Stimulated activated CD4-positive, alpha-beta T cell treated with anti-CD3 and anti-CD28 coated beads, Interleukin-12 subunit alpha, Interleukin-12 subunit beta, amount 100 ng/mL, for 24 hours (primary cell): ENCODE measurements at places on chromosomes 5 and 9.
A peak's percentile ranks its signal among the peaks of the same experiment; 100 is the strongest.

DNA sequence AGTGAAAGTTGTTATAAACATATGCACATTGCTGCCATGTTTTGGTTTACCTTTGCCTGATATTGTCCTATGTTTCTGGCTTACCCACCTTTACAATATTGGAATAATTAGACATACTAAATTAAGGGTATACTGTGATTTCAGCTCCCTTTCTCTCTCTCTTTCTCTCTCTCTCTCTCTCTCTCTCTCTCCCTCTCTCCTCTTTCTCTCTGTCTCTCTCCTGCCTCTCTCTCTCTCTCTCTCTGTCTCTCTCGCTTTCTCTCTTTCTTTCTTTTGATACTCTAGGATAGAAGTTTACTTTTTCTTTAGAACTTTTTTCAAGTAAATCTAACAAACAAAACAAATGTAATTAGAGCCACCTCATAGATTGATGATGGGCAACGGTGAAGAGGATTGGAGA, 239.6 kb downstream of the TMEM161B start:
- no peak for DNase-seq

DNA sequence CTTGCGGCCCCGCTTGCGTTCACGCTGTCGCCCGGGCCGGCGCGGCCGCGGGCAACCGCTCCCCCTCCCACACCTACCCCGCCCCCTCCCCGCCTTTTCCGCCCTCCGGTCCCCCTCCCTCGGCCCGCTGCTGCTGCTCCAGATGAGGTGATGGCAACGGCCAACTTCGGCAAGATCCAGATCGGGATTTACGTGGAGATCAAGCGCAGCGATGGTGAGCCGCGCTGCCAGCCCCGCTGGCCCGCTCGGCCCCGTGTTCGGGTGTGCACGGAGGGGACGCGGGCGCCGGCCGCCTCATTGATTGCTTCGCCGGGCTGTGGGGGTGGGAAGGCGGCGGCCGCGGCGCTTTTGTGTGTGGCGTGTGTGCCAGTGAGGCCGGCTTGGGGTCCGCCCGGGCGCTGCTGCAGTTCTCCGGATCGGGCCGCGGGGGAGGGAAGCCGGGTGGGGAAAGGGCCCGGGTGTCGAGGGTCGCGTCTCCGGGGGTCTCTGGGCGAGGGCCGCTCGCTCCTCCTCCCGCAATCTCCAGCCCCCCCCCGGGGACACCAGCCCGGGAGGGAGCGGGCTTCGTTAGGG, 403 bp downstream of the KIF2A start:
- peak; percentile 35 for DNase-seq

DNA sequence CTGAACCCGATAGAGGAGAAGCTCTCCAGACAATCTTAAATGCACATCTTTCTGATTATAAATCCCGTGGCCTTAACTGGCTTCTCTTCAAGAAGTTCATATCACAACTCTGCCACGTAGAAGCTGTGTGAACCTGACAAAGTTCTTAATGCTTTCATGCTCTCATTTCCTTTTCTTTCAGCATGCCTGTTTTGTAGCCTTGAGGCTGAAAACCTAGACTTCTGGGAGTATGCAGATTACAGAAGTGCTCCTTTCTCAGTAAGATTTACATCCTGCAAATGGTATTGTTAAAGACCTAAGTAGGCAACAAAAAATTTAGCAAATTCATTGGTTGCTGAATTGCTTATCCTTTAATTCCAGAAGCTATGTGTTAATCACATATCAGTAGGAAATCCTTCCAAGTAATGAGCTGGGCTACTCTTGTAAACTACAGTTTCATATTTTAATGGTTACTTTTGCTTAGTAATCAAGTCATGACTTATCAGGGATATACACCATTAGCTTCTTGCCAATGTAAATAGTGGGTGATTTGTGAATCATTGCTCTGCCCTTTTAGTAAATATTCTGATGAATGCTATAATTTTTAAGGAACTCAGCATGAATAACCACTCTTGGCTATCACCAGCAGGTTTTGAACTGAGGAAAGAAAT, 334.7 kb downstream of the FBXL7 start:
- DNase-seq = no peak

GRCh38 chr5:142175461-142176142, 67.0 kb downstream of the NDFIP1 start:
- DNase-seq = no peak

- DNase-seq = no peak
Observed at GRCh38 chr5:141846031-141846430, 32.2 kb downstream of the PCDH1 start.

DNA sequence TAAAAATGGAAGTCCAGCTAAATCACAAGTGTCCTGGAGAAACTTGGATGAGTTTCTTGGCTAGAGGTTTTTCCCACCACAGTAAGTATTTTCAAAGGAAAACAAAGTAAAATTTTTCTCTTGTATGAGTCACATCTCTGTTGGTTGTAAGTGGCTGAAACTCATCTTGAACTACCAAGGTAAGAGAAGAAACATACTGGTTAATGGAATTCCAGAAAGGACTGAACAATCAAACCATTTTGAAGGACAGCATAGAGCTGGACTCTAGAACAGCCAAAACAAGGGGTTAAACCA, 102.8 kb upstream of the CDKN2B start:
- no peak for DNase-seq

GRCh38 chr9:98255061-98255577, 330 bp downstream of the TBC1D2 start:
- DNase-seq = no peak

DNA sequence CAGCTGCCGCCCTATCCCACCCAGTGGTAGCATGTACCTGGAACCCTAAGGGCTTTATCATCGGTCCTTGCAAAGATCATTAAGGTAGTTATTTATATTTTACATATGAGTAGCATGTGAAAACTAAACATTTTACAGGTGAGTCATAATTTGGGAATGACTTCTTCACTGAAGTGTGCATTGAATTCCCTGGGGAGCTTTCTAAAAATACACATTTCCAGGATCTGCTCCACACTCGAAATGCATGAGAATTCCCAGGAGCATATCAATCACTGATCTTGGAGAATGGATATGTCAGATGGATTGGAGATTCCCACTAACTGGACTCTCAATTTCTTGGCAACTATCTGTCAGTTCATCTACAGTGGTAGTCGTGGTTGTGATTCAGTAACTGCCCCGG, 717.5 kb downstream of the IRX1 start:
- DNase-seq = no peak

GRCh38 chr5:177444106-177445051, 2.2 kb upstream of the PRR7 start:
- DNase-seq = no peak

- DNase-seq = no peak
Observed at GRCh38 chr5:69134126-69134525, 32.8 kb upstream of the CCNB1 start.

- DNase-seq = no peak
Observed at GRCh38 chr5:107951309-107951708, 280.6 kb upstream of the EFNA5 start.

- no peak for DNase-seq
Observed at GRCh38 chr5:7667216-7667767, 183.6 kb downstream of the CFAP90 start.

DNA sequence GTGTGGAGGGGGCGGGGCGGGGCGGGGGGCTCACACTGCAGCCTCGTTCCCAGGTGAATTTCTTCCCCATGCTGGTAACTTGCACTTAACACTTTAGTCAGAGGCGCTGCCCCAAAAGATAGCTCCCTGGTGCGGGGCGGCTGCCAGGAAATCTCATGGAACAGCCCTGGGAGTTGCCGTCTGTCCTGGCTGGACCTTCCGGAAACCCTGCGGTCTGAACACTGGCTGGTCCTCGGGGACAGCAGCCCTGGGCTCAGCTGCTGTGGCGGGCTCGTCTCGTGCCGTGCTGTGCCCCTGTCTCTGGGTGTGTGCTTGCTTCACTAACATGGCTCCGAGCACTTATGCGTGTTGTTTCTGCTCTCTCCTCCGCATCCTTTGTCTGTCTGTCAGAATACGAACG, 25.8 kb downstream of the PTGES2 start:
- DNase-seq = no peak

GRCh38 chr5:74660140-74660539, 19.6 kb upstream of the ENC1 start:
- no peak for DNase-seq

DNA sequence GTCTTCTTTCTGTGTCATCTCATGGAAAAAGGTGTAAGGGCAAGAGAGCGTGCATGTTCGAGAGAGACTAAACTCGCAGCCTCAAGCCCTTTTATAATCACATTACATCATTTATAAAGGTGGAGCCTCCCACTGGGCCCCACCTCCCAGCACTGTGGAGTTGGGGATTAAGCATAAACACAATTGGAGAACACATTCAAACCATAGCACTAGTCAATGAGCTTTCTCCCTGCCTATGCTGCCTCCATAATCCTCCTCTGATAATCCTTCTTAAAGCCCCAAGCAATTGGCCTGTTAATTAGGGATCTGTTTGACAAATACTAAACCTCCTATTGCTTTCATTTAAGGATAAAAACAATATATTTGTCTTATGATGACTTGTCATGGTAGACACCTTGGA, 99.6 kb downstream of the NMUR2 start:
- no peak for DNase-seq

GRCh38 chr9:85742597-85742936, 813 bp upstream of the AGTPBP1 start:
- DNase-seq = no peak

DNA sequence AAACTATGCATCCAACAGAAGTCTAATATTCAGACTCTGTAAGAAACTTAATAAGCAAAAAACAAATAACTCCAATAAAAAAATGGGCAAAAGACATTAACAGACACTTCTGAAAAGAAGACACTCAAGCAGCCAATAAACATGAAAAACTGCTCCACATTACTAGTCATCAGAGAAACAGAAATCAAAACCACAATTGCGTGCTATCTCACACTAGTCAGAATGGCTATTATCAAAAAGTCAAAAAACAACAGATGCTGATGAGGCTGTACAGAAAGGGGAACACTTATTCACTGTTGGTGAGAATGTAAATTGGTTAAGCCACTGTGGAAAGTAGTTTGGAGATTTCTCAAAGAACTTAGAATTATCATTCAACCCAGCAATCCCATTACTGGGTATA, 101.2 kb upstream of the TRIM32 start:
- DNase-seq = no peak

- no peak for DNase-seq
Observed at GRCh38 chr5:39742916-39743315, 318.1 kb upstream of the DAB2 start.

GRCh38 chr9:81416476-81417298, 272.7 kb downstream of the TLE1 start:
- DNase-seq = no peak

GRCh38 chr5:78511121-78511906, 137.3 kb downstream of the LHFPL2 start:
- DNase-seq = no peak

- no peak for DNase-seq
Observed at GRCh38 chr9:5834214-5834613, 1.3 kb upstream of the ERMP1 start.

- DNase-seq = peak; percentile 51
Observed at GRCh38 chr9:129783516-129784361, 19.2 kb upstream of the TOR1B start.

- DNase-seq = no peak
Observed at GRCh38 chr9:92486371-92486770, 4.1 kb upstream of the ASPN start.
